Esophagus squamous epithelium (tissue), 5 donors: ENCODE measurements at places on chromosomes 2 and 18. TPM values are rescaled to one million over a fixed set of nuclear protein-coding genes. Genes with fewer than 3 reads are reported as not detected.

The NDC80 gene
- total RNA-seq = 2.9 TPM

The ADD2 gene
- 0.76 TPM for total RNA-seq

DNA sequence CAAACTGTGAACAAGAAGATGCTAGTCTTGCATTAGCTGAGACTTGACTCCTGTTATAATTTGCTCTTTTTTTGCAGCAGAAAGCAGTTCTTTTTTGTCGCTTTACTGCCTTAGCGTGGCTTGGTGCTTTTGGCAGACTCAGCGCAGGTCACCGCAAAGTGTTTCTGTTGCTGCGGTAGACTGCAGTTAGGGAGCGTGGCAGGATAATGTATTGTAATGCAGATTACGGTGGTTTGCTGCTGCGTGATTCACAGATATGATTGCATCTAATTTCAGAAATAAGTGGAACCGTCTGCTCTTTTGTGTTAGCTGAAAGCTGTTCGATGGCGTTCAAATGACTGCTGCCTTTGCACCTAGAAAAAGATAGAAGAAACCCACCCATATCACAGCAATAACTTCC is 131.6 kb upstream of the SATB2 start:
- DNase-seq = no peak

DNA sequence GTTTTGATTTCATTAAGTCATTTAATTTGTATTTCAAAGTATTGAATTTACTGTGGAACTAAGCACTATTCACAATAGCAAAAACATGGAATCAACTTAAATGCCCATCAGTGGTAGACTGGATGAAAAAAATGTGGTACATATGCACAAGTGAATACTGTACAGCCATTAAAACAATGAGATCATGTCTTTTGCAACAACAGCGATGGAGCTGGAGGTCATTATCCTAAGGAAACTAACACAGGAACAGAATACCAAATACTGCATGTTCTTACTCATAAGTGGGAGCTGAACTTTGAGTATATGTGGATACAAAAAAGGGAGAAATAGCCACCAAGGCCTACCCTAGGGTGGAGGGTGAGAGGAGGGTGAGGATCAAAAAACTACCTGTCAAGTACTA is 164.4 kb downstream of the BABAM2 start:
- DNase-seq = no peak

GRCh38 chr2:168751104-168751740 is 51.2 kb upstream of the NOSTRIN start:
- DNase-seq = no peak
